ENCODE measurements at places on chromosomes 2 and 18. TPM values are rescaled to one million over a fixed set of nuclear protein-coding genes. Genes with fewer than 3 reads are reported as not detected.
A peak's percentile ranks its signal among the peaks of the same experiment; 100 is the strongest.

DNA sequence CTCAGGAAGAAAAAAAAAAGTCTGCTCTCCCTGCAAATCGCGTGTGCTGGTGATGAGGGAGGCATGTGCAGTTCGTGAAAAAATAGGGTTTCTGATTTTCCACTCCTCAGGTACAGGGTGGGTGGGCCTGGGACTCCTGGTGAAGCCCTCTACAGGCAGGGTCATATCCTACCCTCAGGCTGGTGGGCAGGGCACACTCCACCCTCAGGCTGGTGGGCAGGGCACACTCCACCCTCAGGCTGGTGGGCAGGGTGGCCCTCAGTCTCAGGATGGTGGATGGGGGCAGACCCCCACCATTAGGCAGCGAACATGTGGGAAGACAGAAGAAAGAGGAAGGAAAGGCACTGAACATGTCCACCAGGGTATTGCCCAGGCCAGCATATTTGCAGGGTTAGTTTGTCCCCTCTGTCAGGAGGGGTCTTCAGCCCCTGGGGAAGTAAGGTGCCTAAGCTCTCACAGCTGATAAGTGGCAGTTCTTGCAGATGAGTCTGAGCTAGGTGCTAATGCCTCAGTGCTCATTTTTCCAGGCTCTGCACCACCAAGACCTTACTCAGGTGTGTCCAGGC lies 95.2 kb upstream of the RAB6C start:
- DNase-seq: no peak

GRCh38 chr2:5782103-5782502 lies 89.9 kb downstream of the SOX11 start:
- DNase-seq: no peak

- DNase-seq: peak; percentile 11
These were observed 113.3 kb downstream of the KIAA1328 start for GRCh38 chr18:36942264-36942663.

- DNase-seq: no peak
These were observed 88.1 kb downstream of the EPB41L3 start for GRCh38 chr18:5455674-5456073.

DNA sequence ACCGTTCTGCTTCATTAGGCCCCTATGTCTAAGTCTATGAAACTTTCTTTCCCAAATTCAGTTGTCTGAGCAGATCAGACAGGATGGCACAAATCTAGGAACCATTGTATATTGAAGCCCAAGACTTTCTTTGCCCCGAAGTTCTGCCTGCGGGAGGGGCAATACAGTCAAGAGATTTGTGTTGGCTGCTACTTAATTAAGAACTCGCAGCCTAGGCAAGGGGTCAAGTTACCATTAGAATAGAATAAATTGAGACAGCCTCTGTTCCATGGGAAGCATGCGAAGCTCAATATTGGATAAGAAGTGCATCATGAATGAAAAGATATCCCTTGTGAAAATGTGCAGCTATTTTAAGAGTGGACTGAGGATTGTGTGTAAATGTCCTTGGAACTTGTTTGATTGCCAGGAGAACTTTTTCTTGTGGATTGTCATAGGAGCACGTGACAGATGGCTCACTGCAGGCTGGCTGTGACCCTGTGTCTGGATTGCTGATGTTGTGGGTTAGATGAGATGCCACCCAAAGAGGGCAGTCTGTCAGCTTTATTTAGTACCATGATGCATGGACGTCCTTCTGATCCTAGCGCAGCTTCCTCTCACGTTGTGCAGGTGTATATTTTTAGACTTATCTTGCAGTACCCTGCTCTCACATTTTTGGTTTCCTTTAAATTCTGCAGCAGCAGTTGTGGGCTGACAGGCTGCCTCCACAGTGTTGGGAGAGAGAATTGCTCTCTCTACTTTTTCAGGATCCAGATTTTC lies 30.9 kb downstream of the HAUS1 start:
- DNase-seq: no peak

DNA sequence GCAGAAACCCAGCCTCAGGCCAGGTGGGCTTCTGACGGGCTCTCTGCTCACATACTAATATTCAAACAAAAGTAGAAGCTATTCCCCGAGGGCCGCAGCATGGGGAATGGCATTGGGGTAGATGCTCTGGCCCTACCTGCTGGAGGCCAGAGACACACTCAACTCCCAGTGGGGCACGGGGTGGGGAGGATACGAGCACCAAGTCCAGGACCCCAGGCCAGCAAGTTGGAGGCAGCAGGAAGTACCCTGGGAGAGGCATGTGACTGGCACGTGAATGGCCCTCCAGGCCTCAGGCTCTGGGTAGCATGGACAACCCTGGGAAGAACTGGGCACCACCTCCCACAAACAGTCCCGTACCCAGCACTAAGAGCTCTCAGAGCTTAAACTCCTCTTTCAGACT lies 3.8 kb downstream of the DNMT3A start:
- no peak for DNase-seq

DNA sequence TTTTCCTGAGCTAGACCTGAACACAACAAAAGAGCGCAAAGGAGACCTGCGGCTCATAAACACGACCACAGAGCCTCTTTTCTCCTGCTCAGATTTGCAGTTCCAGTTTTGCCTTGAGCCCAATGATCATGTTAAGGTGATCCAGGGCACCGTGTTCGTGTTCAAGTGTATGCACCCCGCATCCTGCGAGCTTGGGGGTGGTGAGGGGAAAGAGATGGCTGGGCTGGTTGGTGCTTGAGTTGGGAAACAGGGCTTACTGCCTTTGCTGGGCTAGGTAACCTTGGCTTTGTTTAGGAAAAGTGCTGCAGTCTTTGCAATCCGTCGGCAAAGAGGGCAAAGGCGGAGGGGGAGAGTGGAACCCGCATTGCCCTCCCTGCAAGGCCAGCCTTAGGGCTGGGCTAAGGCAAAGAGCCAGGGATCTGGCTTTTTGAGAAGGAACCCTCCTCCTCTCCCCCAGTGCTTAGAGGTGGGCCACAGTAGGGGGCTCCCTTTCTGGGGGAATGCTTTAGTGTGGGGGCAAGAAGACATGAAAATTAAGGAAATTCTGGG lies 1.3 kb downstream of the HOXD10 start:
- DNase-seq: no peak

DNA sequence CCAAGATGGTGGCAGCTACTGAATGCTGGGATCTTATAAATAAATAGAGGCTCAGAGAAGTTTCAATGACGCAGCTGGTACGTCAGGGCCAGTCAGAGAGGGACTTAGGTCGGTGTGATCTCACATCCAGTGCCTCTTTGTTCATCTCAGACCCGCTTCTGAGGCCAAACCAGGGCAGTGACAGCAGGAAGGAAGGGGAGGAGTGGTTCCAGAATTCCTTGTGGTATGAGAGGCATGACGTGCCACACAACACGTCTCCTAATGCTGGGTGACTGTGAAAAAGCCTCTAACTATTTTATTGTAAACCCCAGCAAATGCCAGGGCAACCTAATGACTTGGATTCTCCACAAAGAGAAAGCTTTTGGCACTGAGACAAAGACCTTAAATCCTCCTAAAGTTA lies 423.3 kb downstream of the LPIN1 start:
- DNase-seq: peak; percentile 59

ARL6IP6 gene
- polyA plus RNA-seq: 64.1 TPM

HTR2B gene
- 16.3 TPM for polyA plus RNA-seq

QPCT gene
- polyA plus RNA-seq: 13.2 TPM

ALLC gene
- 0.13 TPM for polyA plus RNA-seq

All from left kidney (tissue), 8 donors.